ENCODE measurements at places on chromosomes 16 and 17.

GRCh38 chr16:29699324-29700219 is 20.6 kb downstream of the QPRT start:
- no peak for DNase-seq

- DNase-seq, result no peak
These were observed 5.9 kb upstream of the CD300H start for GRCh38 chr17:74573169-74573568.

- DNase-seq, result peak; percentile 83
These were observed 32.2 kb downstream of the BAHCC1 start for GRCh38 chr17:81427173-81428120.

DNA sequence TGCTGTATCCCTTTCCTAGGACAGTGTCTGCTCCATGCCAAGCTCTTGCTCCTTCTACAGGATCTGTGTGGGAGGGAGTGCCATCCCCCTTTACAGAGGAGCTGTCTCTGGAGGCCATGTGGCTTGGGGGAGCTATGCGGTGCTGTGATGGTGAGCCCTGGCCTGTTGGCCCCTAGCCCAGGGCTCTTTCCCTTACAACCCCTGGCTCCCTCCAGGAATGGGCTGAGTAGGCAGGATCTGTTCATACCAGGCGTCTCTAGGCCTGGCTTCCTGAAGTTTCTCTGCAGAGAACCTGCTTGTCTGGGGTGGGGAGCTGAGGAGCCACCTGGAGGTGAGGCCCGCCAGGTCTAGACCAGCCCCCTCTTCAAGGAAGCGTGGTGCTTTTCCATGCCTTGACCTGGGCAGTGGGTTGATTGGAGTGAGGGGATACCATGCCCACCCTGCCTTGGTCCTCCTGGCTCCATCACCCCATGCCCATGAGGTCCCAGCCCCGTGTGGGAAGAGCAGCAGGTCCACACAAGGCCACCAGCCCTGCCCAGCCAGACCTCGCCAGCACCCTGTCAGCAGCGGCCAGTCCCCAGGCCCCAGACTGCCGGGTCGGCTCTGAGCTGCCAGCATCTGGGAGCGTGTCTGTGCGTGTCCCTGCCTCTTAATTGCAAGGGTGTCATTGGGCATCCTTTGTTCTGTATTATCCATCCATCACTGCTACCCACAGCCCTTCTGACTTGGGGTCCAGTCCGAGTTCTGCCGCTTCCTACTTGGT is 14.7 kb downstream of the LLGL2 start:
- DNase-seq, result no peak

GRCh38 chr16:89170346-89171215 is 967 bp upstream of the CDH15 start:
- DNase-seq, result peak; percentile 42

DNA sequence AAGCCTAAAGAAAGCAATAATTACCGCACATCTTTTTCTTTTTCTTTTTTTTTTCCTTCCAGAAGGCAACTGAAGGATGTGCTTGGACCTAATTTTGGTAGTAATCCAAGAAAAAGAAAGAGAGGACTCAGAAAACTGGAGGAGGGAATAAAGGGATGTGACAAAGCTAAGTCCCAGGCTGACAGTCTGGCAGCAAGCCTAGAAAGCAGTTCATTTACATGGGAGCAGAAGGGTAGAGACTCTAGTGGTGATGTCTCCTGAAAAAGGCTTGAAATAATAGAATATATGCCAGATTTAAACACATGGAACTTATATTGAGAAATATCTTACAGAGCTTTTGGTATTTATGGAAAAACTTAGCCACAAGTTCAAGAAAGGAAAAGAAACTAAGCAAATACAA is 101.0 kb upstream of the SHISA6 start:
- DNase-seq, result no peak

DNA sequence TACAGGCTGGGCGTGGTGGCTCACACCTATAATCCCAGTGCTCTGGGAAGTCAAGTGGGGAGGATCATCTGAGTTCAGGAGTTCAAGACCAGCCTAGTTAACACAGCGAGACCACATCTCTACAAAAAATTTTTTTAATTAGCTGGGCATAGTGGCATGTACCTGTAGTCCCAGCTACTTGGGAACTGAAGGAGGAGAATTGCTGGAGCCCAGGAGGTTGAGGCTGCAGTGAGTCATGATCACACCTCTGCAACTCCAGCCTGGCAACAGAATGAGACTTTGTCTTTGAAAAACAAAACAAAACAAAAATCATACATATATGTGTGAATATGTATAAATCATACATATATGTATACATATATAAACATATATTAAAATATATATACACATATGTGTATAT is 54.1 kb upstream of the MARCHF10 start:
- DNase-seq, result no peak

DNA sequence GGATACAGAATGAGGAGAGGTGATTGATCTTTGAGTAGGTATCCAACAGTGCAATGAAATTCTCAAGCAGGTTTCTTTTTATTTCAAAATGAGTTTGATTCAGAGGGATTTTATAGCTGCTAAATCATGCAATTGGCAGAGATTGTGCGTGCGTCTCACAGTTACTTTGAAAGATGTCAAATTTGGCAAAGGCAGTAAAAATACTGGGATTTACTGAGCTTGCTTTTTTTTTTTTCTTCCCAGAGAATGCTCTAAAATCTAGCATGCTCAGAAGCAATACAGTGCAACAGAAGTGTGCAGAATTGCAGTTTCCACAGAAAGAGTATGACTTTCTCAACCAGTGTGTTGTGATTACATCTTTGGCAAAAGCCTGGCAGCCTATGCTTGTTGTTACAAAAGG is 410.7 kb upstream of the GOT2 start:
- DNase-seq, result no peak

DNA sequence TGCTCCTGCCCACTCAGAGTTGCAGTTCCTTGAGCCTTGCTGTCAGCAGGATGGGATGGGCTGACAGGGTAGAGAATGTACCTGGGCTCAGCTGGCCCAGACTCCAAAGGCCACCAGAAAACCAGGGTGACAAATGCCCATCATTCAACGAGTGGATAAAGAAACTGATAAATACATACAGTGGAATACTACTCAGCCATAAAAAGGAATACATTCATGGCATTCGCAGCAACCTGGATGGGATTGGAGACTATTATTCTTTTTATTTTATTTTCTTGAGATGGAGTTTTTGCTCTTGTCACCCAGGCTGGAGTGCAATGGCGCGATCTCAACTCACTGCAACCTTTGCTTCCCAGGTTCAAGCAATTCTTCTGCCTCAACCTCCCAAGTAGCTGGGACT is 19.9 kb downstream of the SGSM2 start:
- DNase-seq, result no peak

- DNase-seq, result no peak
These were observed 50.3 kb upstream of the B4GALNT2 start for GRCh38 chr17:49082231-49082630.

GRCh38 chr17:48528153-48528935 is 2.5 kb downstream of the HOXB1 start:
- DNase-seq, result no peak

- no peak for DNase-seq
These were observed 26.8 kb upstream of the ARHGAP23 start for GRCh38 chr17:38401459-38401858.

- no peak for DNase-seq
These were observed 42.1 kb downstream of the NT5M start for GRCh38 chr17:17345294-17345597.

GRCh38 chr16:1732071-1732470 is 26.1 kb downstream of the MAPK8IP3 start:
- DNase-seq, result no peak

- DNase-seq, result no peak
These were observed 33.5 kb upstream of the GOT2 start for GRCh38 chr16:58767581-58767980.

DNA sequence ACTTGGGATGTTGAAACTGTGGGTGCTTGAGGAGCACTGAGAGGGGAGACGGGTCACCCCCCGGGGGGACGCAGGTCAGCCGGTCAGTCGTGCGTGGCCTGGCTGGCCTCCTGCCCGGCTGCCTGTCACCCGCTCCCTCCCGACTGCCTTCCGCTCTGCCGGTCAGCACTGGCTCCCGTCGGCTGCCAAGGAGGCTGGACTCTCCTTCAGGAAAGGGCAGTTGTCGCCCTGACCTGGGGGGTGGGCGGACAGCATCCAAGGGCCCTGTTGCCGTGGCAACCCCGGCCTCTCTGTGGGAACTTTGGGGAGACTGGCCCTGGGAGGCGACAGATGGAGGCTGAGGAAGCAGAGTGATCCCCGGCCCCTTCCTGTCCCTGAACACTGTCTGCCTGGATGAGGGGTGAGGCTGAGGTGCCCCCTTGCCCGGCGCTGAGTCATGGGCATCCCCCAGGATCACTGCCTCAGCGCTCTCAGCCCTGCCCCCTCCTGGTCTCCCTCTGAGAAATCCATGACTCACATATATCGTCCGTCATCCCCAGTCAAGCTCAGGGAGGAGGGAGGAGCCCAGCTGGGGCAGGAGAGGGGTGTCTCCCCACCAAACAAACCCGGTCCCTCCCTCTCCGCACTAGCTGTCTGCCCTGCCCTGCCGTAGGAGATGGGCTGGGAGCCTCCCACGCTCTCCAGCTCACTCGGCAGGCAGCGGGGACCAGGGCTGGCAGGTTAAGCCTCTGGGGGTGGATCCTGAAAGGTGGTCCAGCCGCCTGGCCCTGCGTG is at the start of gene ADGRG1:
Gene ADGRG1 (plus strand): TSS at position 623 of the 774 bp plus-strand sequence. CDS start 21,658 bp downstream, outside the sequence.
- no peak for DNase-seq

DNA sequence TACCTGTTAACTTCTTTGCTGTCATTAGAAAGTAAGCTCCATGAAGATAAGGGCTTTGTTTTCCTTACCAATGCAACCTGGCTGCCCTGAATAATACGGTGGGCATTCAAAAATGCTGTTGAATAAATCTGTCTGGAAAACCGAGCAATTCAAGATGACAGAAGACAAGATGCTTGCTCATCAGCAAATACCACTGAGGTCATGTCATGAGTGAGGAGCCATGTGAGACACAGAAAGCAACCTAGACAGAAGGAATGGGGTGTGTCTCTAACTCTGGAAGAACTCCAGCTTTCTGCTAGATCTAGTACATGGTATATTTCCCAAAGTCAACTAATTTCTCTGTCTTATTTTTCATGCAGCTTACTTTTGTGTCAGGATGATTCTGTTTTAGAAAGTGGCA is 64.2 kb downstream of the STH start:
- DNase-seq, result no peak

- DNase-seq, result no peak
These were observed 11.5 kb upstream of the PIPOX start for GRCh38 chr17:29031488-29031887.

- DNase-seq, result peak; percentile 66
These were observed 3.3 kb downstream of the SYNRG start for GRCh38 chr17:37605813-37606505.

DNA sequence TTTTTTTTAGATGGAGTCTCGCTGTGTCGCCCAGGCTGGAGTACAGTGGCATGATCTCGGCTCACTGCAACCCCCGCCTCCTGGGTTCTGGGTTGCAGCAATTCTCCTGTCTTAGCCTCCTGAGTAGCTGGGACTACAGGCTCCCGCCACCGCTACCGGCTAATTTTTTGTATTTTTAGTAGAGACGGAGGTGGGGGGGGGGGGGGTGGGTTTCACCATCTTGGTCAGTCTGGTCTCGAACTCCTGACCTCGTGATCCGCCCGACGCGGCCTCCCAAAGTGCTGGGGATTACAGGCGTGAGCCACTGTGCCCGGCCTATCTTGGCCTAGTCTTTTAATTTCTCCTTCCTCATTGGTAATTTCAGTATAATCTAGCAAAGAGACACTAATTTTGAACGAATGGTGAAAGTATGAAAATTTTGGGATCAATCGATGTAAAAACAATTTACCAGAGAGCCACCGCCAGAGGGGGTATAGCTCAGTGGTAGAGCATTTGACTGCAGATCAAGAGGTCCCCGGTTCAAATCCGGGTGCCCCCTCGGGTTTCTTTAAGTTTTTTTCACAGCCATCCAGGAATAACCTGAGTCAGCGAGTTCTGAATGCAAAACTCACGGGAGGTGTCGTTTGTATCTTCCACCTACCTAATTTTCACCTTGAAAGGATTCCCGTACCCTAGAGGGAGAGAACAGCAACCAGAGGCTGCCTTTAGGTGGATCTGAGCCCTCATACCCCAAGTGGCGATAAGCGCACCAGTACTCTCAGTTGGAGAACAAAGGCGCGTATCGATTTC is 2.5 kb upstream of the LASP1 start:
- peak; percentile 60 for DNase-seq

DNA sequence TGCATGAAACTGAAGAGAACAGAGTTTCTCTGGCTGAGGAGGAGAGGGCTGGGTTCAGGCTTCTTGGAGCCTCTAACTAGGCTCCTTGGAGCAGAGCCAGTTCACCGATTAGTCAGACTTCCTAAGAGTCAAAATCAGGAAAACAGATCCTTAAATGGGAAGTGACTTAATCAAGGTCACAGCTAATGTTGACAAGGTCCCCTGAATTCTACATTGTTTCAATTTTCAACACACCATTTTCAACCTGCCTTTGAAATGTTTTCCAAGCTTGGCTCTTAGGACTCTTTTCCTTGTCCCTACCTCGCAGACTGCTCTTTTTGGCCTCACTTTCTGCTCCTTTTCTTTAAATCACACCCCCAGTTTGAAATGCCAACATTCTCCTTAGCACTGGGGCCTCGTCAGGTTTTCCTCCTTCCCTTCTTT is 16.3 kb downstream of the MYL4 start:
- no peak for DNase-seq

GRCh38 chr16:31055613-31056012 is 18.4 kb downstream of the ZNF668 start:
- DNase-seq, result no peak

DNA sequence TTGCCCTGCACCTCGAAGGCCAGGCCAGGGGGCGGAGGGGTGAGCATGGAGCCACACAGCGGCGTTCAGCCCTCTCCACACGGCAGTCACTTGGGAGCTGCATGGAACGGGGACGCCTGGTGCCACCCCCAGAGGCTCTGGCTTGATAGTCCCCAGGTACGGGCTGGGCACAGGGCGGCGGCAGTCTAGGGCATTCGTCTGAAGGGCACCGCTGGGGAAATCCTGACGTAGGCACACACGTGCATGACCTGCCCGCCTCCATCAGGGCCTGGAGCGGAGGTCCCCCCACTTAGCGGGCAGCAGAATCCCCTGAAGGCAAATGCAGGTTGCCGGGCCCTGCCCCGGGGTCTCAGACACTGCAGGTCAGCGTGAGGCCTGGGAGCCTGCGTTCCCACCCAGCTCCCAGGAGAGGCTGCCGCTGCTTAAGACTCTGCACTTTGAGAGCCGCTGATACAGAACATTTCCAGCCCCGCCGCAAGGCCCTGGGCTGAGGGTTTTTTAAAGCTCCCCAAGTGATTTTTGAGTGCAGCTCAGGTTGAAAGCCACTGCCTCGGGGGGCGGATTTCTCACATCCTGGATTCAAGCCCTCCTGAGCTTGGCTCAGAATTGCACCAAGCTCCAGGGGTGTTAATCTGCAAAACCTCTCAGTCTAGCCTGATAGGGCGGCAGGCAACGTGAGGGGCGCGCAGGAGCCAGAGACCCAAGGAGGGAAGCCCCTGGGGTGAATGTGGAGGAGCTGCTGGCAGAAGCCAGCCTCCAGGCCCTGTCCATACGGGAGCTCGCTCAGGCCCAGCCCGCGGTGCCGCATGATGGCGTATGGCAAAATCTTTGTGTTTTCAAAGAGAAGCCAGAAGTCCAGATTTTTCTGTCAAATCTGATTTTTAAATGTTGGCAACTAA is 182.3 kb upstream of the GSE1 start:
- DNase-seq, result peak; percentile 4
